ENCODE measurements at places on chromosomes 2 and 18.

- no peak for DNase-seq
Measured at GRCh38 chr18:62877411-62878221, 162.3 kb downstream of the PHLPP1 start.

DNA sequence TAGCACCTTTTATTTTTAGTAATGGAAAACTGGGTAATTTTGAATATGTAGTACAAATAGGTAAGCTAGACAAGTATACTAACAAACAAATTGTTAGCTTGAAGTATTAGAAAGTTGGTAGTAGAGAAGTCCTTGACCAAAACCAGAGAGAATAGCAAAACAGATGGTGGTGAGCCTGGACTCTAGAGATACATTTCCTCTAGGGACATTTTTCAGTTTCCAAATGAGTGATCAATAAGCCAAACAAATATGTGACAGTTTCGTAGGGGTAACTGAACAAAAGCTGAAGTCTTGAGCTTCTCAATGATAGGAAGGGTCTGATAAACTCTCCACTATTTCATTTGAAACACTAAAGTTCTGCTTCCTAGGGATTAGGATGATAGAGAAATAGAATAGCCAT lies 692.0 kb upstream of the FAM98A start:
- DNase-seq, result no peak

GRCh38 chr2:147487286-147487977 lies 357.4 kb upstream of the ACVR2A start:
- no peak for DNase-seq

GRCh38 chr2:20467789-20468548 lies 21.1 kb downstream of the RHOB start:
- no peak for DNase-seq

- no peak for DNase-seq
Measured at GRCh38 chr2:164960159-164960558, 4.8 kb upstream of the SLC38A11 start.

GRCh38 chr2:69253112-69253511 lies 133.9 kb downstream of the GFPT1 start:
- no peak for DNase-seq

DNA sequence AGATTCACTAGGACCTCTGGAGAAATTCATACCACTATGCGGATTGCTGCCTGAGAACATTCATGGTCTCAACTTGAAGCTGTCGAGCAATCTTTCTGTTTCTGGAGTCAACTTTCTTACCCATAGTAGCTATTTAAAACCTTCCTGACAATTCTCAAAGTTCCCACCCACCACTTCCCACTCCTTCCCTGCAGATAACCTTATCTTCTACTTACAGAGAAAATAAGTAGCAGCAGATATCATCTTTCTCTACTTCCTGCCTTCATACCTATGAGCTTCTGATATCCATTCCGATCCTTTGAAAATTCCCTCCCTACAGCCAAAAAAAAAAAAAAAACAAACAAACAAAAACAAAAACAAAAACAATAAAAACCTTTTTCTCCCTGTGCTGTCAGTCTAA lies 81.2 kb upstream of the CYRIA start:
- no peak for DNase-seq

DNA sequence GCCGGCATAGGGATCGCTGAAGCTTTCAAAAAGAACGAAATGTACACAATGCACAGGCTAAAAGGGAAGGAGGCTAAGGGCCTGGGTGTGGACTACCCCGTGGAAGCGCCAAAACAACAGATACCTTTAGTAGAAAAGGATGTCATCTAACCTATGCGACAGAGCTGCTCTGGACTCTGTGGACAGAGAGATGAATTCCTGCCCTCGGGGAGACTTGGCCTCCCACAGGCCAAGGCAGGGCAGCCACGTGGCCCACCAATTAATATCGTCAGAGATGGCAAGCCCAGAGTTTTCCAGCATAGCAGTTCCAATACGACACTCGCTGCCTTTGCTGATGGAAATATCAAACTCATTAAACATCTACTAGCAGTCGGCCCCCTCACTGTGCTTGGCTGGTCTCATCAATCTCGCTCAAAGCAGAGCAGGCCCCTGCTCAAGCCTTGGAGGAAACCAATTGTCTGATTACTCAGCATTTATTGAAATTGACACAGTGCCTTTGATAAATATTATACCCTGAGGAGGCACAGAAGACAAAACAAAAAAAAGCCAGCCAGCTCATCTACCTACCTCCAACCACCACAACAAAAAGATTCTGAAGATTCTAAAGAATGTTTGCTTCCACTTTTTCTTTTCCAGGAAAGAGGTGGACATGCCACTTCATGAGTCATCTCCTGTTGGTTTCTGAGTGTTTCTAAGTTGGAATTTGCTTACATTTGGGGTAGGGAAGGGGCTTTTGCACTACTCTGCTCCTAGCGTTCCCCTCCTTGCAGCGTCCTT lies 79.0 kb upstream of the ACAA2 start:
- DNase-seq, result no peak

DNA sequence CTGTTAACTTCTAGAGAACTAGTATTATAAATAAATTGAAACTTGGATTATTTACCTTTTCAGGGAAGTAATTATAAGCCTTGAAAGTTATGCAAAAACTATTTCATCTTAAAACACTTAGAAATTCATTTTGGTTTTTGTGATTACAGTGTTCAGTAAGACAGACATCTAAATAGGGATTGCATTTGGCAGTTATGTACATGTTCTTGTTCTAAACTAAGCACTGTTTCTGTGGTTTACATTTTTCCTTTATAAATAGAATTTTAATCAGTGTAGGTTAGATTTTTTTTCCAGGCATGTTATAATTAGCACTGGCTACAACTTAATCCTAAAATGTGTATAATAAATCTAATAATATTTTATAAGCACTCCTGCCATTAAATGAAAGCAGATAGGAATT lies 35.0 kb downstream of the LCLAT1 start:
- no peak for DNase-seq

GRCh38 chr18:79523736-79524180 lies 128.0 kb downstream of the NFATC1 start:
- peak; percentile 83 for DNase-seq

GRCh38 chr18:14978962-14979535 lies 231.1 kb downstream of the ANKRD30B start:
- DNase-seq, result no peak

GRCh38 chr2:105570757-105571156 lies 171.9 kb upstream of the FHL2 start:
- no peak for DNase-seq

DNA sequence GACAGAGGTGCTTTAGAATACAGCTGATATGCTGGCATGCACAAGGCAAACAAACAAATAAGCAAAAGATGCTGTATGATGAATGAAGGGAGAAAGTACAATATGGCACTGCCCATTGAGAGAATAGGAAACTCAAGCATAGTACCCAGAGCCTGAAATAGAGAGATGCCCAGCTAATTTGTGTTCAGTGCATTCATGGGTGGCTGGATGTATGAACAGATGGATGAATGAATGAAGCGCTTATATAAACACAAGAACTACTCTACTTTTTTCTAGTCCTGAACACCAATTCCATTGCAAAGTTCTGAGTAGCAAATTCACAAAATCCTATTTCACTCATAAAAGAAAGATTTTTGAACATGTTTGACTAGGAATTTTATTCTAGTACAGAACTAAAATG lies 756.3 kb downstream of the SATB2 start:
- DNase-seq, result no peak

- DNase-seq, result no peak
Measured at GRCh38 chr2:30382995-30383394, 64.1 kb upstream of the LCLAT1 start.

- DNase-seq, result no peak
Measured at GRCh38 chr2:9736021-9736420, 105.2 kb upstream of the YWHAQ start.
